ENCODE measurements at places on chromosomes 13 and 19. TPM values are rescaled to one million over a fixed set of nuclear protein-coding genes. Genes with fewer than 3 reads are reported as not detected.

GRCh38 chr13:49664606-49665005 is 26.7 kb downstream of the EBPL start:
- DNase-seq, result no peak

GRCh38 chr19:37905946-37906868 is at the start of gene WDR87:
Gene WDR87, minus strand, starts transcription at chr19:37906594. Its CDS starts 8,355 bp downstream, at chr19:37898239.
- DNase-seq, result peak; percentile 17

The RXFP2 gene
- total RNA-seq, result 0.26 TPM

GRCh38 chr13:51675877-51676276 is 91.6 kb downstream of the WDFY2 start:
- DNase-seq, result no peak

DNA sequence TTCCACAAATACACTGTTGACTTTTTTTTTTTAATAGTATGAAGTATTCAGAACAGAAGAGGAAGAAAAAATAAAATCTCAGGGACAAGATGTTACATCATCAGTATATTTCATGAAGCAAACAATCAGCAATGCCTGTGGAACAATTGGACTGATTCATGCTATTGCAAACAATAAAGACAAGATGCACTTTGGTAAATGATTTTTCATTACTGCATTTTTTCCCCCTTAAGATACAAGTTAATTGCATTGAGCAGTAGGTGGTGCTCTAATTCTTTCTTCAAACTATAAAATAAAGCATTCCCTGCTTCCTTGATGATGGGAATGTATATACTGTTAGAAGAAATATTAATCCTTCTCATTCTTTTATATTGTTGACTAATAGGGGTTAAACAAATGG is 17.1 kb downstream of the UCHL3 start:
- no peak for DNase-seq

DNA sequence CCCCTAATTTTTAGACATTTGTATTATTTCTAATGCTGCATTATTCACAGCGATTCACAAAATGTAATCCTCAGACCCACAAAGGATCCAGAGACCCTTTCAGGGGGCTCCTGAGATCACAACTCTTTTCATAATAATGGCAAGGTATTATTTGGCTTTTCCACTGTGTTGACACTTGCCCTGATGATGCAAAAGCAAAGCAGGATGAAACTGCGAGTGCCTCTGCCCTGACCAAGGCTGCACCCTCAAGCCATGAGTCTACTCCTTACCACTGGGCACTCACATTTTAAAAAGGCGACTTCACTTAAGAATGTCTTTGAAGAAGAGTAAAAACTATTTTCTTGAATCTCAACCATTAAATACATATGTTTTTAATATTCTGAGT is 11.4 kb downstream of the ELF1 start:
- DNase-seq, result no peak

DNA sequence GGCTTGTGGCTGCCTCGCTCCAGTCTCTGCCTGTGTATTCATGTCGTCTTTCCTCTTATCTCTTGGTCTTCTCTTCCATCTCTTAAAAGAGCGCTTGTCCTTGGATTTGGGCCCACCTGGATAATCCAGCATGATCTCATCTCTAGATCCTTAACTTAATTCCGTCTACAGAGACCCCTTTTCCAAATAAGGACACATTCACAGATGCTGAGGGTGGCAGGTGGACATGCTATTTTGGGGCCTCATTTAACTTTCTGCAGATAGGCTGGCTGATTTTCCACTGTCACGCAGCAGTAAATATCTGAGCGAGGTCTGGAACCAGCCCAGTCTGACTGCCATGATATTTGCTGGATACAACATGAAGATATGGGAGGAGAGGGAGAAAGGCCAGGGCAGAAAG is 41.5 kb upstream of the TSHZ3 start:
- no peak for DNase-seq

- DNase-seq, result no peak
Observed at GRCh38 chr13:52452470-52452869, 2.0 kb upstream of the VPS36 start.

The CYP4F12 gene
- total RNA-seq, result 29.5 TPM

DNA sequence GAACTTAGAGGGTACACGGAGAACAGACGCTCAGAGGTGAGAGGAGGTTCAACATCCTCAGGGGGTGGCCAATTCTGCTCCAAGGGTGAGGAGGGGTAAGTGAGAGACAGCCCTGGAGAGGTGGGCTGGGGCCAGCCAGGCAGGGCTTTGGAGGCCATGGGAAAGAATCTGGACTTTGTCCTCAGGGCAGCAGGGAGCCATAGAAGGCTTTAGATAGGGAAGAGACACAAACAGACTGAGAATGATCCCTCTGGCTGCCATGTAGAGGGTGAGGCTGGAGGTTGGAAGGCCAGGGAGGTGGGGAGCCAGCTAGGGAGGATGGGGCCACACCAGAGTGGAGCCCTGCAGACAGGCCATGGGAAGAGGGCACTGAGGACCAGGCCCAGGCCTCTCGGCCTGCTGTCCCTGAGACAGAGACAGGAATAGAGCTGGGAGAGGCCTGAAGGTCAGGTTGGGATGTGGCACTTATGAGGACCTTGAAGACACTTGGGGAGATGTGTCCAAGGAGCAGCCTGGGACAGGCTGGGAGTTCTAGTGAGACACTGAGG is 29.2 kb upstream of the CCNP start:
- DNase-seq, result no peak

All from uterus (tissue), 4 donors.